ENCODE measurements at places on chromosomes 5 and 9. TPM values are rescaled to one million over a fixed set of nuclear protein-coding genes. Genes with fewer than 3 reads are reported as not detected.

The CDC25C gene
- total RNA-seq = 1.8 TPM

The FOXD4 gene
- total RNA-seq = 0.29 TPM

The PCDHA6 gene
- 1.1 TPM for total RNA-seq

The SLC9A3 gene
- 1.4 TPM for total RNA-seq

The EFCAB9 gene
- total RNA-seq = not detected

The HTR4 gene
- not detected for total RNA-seq

The PCDHB13 gene
- total RNA-seq = 2.1 TPM

The ABCA2 gene
- total RNA-seq = 19.4 TPM

The PRR7 gene
- total RNA-seq = 10.0 TPM

The SLC25A51 gene
- total RNA-seq = 119 TPM

The IGIP gene
- 10.5 TPM for total RNA-seq

The SLC34A1 gene
- total RNA-seq = not detected

The MCCC2 gene
- total RNA-seq = 28.2 TPM

DNA sequence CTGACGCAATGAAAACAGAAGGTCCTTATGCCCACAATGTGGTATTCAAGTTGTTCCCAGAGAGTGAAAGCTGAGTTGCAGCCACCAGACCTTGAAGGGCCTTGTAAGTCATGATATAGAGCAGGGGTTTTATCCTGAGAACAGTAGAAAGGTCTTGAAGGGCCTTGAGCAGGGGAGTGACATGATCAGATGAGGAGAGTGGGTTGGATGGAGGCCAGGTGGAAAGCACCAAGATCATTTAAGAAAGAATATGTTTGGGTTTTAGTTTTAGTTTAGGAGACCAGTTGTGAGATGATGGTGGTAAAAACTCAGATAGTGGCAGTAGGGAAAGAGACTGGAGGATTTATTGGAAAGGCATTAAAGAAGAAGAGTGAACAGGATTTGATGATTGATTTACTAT, 5.9 kb downstream of the ITGA2 start:
- no peak for DNase-seq

GRCh38 chr9:36156116-36156515, 13.1 kb upstream of the CCIN start:
- no peak for DNase-seq

DNA sequence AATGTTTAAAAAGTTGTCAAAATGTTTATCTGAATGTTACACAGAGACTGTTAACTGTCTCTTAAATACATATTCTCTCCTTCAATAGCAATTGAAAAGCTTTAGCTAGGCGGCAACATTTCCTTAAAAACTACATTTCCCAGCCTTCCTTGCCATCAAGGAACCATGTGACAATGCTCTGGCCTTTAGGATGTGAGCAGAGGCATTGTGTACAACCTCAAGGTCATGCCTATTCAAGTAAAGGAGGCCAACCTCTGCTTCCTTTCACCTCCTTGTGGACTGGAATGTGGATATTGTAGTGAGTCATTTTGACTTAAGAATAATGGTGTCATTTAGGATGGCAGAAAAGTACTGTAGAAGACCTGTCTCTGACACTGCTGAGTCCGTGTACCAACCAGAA, 23.7 kb upstream of the MROH2B start:
- DNase-seq = peak; percentile 4

GRCh38 chr5:142685418-142686209, at the start of gene FGF1:
TSS of gene FGF1 (minus strand) at chr5:142686090. CDS start at chr5:142614127, 71,963 bp downstream.
- peak; percentile 90 for DNase-seq

DNA sequence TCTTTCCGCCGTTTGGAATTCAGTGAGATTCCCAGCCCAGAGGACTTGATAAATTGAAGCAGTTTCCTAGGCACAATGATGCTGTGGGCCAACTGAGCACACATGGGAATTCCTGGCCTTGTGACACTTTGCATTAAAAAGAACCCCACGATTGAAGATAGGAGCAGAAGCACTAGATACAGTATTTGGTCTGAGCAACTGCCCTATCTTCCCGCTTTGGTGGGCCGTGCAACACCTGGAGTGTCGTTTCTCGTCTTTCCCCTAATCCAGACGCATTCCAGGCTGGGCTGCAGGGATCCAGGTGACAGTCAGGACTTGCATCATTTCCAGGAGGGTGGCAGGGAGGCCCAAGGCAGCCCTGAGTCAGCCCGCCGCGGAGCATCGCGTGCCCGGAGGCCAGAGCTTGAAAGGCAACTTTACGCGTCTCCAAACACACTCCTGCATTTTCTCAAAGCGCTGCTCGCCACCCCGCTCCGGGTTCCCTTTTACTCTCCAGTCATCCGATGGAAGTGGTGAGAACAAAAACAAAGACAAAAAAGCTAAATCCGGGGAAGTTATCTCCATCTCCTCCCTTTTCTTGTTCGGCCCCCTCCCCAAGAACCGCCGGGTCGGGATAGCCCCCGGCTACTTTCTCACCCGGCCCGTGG, 753 bp upstream of the STC2 start:
- peak; percentile 96 for DNase-seq

DNA sequence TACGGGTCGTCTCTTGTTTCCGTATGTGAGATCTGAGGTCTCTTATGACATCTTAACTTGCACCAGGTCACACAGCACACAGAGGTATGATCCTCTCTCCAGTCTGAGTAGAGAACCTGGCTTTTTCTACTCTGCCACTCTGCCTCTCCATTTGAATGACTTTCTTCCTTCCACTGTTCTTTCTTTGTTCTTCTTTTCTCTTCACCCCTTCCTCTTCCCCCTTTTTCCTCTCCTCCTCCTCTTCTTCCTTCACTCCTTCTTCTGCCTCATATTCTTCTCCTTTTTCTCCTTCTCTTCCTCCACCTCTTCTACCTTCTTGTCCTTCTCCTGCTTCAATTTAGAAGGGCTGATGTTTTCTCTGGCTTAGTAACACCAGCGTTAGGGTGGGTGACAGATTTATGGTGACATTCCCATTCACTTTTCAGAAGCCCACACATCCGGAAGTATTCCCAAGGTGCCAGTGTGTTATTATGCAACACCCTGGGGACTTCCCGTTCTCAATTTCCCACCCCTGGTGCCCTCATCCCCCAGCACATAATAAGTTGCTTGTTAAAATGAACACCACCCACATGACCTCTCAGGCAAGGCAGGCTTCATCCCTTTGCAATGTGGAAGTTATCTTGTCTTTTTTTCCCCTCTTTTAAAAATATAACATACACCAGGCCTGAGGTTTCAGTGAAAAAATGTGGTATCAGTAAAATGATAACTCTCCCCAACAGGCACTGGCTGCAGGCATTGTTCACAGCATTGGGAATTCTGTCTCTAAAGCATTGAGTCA, 122.0 kb downstream of the PAPPA start:
- peak; percentile 58 for DNase-seq

DNA sequence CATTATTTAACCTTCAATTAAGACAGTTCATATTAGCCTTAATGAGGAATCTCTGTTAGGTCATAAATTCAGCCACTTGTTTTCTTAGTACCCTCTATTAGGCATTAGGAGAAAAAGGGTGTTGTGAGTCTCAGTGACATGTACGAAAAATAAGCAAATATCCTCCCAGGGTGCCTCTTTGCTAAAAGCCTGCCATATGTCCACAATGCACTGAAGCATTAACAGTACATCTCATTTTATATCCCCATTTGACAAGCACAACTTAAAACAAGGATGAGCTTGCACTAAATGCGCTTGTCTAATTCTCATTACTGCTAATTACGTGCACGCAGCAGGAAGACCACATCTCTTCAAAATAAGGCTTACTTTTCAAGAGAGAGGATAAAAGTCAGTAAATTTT, 48.4 kb upstream of the SRFBP1 start:
- no peak for DNase-seq

GRCh38 chr5:8686707-8687106, 817.8 kb downstream of the MTRR start:
- peak; percentile 60 for DNase-seq

DNA sequence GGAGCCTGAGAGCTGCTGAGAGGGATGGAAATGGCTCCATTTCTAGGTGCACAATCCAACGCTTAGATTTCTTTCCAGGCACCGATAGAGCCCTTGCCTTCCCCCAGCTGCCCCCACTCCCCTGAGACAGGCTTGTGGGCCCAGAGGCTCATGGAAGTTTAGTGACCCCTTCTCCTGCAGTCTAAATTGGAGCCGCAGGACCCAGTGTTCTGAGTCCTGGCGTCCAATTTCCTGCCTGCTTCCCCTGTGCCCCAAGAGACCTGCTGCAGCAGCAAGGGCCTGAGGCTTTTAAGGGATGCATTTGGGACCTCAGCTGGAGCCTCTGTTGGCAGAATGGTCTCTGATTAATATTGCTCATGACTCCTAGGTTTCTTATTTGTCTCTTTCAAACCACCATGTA, 61.7 kb downstream of the RGS3 start:
- no peak for DNase-seq

GRCh38 chr5:15600035-15600434, 100.1 kb downstream of the FBXL7 start:
- no peak for DNase-seq

DNA sequence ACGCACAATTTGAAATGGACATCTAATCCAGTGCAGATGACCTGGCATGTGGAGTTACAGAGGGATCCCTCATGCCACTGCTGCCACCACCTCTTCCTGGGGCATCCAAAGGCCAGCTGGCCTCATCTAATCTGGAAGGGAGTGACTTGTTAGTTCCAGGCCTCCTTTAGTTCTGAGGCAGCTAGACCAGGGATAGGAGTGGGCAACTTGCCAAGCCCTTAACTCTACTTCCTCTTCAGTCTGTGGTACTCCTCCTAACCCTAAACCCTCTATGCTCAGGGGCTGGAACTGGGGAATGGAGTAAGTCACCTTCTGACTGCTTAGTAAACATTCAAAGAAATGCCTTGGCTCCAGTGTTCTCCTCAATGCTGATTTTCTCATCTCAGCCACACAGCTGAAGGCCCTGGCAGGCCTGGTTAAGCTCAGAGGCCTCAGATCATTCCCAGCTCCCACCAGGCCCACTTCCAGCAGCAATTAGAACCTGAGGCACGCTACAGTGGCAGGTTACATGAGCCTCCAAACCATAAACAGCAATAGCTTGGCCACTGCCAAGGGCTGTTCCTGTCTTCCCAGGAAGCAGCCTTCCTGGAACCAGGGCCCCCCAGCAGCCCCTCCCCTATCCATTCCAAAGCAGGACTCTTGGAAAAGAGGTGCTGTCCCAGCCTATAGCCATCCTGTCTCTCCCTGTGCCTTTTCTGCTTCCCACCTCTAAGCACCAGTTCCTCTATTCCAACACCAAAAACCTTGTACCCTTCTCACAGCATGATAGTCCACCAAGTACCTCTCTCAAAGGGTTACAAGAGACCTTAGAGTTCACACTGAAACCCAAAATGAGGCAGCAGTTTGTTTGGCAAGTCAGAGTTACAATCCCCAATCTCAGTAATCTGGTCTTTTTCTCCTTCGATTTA, 2.0 kb downstream of the EIF4EBP3 start:
- peak; percentile 34 for DNase-seq

- no peak for DNase-seq
Measured at GRCh38 chr5:30608501-30608900, 585.0 kb upstream of the CDH6 start.

- DNase-seq = no peak
Measured at GRCh38 chr9:86718388-86719049, 228.8 kb downstream of the GAS1 start.

DNA sequence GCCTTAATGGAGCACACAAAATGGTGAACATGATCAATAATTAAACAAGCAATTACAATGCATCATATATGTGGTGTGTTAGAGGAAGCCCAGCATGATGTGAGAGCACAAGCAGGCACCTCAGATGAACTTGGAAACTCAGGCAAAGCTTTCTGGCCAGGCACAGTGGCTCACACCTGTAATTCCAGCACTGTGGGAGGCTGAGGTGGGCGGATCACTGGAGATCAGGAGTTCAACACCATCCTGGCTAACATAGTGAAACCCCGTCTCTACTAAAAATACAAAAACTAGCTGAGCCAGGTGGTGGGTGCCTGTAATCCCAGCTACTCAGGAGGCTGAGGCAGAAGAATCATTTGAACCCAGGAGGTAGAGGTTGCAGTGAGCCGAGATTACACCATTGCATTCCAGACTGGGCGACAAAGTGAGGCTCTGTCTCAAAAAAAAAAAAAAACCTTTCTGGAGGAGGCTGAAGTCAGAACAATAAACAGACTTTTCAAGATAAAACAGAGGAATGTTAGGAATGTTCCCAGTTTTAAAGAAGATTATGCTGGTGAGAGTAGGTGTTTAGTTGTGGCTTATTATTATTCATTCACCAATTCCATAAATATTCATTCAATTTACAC, 159.4 kb downstream of the CEMIP2 start:
- DNase-seq = no peak

DNA sequence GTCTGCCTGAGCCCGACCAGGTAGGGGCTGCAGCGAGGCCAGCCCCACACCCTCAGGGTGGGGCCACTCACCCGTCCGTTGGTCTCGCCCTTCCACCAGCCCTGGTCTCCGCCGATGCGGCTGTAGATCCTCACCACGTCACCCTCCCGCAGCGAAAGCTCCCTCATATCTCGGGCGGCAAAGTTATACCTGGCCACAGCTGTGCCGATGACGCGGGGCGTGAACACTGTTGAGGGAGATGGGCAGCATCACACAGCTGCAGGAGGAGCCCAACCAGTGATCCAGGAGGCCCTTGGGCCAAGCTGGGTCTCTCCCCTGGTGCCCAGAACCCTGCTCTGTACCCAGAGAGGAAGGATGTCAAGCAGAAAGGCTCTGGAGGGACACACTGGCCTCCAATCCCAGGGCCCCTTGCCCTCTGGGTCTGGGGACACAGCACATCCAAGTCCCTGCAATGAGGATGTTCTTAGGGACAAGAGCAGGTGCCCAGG, 30.3 kb upstream of the SARDH start:
- DNase-seq = peak; percentile 71

DNA sequence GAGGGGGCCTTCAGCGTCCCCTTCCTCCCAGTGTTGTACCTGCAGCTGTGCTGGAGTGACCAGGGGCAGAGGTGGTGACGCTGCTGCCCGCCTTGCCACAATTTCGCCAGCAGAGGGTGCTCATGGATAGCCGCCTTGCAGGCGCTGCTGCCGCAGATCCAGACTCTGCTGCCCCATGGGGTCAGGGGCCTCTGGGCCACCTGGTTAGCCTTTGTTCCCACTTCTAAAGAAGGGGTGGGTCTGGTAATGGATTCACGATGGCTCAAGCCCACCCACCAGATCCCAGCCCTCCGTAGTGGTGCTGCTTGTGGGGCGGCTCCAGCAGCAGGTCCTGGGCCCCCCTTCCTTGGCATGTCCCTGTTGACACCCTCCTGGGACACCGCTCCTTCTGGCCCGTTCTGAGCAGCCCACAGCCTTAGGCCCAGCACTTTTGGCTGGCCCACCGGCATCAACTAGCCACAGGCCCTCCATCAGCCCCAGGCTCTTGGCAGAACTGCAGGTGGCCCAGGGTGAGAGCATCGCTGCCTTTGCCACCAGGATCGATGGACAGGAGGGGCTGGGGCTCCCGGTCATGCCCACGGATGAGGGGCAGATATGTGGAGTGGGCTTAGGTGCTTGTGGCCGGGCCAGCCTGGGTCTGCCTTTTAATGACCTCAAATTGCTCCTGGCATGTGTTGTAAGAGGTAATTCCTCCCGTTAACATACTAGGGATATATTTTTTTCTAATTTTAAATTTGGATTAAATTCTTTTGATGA, 57.2 kb downstream of the COL5A1 start:
- DNase-seq = peak; percentile 98

- peak; percentile 81 for DNase-seq
Measured at GRCh38 chr9:6644346-6645104, 1.0 kb downstream of the GLDC start.
